ENCODE measurements at places on chromosomes 2 and 18.
A peak's percentile ranks its signal among the peaks of the same experiment; 100 is the strongest.

DNA sequence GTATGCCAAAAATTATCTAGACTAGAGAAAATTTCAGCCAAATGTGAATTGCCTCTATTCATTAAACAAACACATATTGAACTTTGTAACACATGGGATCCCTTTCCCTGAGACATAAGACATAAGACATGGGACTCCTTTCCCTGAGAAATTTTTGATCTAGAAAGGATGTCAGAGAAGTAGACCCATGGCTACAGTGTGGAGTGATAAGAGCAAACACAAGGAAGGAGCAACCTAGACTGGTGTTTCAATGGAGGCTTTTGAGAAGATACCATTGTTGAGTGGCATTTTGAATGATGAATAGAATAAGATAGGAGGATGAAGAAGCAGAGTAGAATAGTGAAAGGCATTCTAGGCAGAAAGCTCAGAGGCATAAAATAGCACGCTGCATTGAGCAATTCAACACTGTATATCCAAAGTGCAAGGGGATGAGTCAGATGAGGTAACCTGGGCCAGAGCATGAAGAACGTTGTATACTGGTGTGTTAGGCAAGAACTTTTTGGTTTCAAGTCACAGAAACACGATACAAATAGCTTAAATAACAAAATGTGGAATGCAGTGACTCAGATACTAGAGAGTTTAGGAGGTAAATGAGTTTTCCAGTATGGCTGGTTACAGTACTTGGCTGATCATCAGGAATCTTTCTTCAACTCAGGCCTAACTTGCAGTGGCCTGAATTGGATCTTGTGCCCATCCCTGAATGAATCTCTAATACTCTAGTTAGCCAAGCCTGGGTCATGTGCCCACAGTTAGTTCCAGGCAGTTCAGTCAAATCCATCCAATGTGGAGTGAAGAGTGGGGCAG, 129.8 kb upstream of the TANK start:
- no peak for DNase-seq

- DNase-seq, result no peak
Measured at GRCh38 chr2:75720525-75720924, 9.8 kb upstream of the GCFC2 start.

- DNase-seq, result no peak
Measured at GRCh38 chr18:12121175-12122042, 27.8 kb downstream of the ANKRD62 start.

GRCh38 chr2:68089961-68090360, 27.2 kb upstream of the C1D start:
- DNase-seq, result no peak

DNA sequence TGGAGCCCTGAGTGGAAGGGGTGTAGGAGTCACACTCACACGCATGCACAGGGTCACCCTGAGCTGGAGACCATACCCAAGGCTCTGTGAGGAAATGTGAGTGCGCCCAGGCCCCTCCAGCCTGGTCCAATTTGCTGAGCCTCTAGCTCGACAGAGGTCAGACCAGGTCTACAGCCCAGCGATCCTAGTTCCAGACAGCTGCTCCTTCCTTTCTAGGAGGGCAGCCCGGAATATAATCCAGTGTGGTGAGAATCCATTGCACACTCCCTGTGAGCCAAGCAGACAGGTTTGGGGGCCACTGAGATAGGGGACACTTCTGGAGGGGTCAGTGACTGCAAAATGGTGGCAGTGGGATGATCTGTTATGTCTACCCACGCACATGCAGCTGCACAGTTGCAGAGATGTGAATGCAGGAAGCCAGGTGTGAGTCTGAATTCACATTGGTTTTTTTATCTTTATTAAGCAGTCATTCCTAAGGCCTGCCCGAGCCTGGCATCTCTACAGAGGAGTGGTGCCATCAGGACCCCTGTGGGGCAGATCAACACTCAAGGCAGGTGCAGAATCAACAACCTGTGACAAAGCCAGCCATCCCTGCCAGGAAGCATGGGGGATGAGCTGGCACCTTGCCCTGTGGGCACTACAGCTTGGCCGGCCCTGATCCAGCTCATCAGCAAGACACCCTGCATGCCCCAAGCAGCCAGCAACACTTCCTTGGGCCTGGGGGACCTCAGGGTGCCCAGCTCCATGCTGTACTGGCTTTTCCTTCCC, at the start of gene GPR148:
Gene GPR148 (plus strand): TSS at position 522 of the 768 bp plus-strand sequence. CDS start 82 bp downstream, at position 604.
- DNase-seq, result no peak

DNA sequence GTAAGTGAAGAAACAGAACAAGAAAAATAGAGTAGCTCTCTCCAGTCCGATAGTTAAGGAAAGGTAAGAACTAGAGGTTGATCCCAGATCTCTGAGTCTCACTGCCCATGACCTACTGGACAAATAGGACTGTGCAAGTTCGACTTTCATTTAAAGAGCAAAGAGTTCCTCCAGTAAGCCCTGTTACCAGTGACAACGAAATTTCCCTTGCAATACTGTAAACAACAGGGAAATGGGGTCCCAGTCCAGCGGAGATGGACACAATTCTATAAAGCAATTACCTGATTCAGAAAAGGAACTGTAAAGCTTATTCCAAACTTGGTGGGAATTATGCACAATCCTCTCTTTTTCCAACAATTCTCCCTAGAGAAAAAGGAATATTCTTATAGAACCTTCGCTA, 65.9 kb downstream of the XDH start:
- DNase-seq, result no peak

GRCh38 chr2:8403876-8404275, 278.0 kb upstream of the ID2 start:
- no peak for DNase-seq

DNA sequence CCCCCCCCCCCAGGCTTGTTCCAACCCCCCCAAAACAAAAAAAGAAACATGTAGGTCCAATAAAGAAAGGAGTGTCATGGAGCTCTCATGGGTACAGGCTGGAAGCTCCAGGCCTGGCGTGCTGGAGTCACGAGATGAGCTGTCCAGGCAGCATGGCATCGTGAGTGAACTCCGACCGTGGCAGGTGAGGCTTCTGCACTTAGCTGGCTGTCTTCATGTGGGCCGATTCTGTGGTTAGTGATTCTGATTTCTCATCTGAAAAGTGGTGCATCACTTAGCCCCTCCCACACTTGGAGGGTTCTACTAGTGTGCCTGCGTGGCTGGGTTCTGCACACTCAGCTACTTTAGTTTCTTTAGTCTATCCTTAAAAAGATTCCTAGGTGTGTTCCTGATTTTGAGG, 126.4 kb upstream of the MGAT5 start:
- DNase-seq, result peak; percentile 78

- no peak for DNase-seq
Measured at GRCh38 chr2:157075924-157076323, 181.6 kb upstream of the GALNT5 start.

DNA sequence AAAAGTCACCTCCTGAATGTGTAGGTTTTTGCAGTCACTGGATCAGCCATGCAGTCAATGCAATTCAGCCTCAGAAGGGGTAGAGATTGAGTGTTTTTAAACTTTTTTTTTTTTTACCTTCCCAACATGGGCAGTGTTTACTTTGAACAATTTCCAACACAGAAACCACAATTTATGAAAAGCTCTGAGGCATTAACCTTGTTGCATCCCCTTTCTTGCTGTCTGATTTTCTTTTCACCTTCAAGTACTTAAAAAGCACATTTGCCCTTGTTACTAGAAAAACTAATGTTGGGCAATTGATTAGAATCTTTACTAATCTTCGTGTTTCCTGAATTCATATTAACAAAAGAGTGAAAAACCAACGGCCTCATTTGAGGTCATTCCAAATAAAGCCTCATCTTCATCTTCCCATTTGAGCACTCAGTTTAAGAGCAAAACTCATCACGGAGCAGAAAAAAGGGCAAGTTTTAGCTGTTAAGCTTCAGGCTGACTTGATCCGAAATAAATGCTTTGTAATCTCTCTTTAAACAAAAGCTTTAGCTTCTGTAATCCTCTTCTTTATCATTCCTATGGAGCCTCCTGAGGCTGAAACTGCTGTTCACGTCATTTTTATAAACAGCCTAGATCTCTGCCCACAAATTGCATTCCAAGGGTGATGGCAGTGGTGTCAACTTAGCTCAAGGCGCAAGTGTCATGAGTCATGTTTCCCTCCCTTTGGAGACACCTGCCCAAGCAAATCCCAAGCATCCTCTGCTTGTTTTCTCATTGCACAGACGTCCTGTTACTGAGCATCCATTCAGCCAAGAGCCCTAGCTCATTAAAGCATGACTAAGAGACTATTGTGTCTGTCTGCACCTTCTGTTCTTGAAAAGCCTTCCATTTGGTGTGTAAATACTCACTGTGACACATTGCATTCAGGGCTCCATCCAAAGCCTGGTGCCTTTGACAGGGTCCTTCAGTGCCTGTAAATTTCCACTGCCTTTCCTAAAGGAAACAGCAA, 107.7 kb downstream of the HNMT start:
- DNase-seq, result no peak

GRCh38 chr2:3665886-3666612, 8.0 kb downstream of the ALLC start:
- no peak for DNase-seq

- DNase-seq, result no peak
Measured at GRCh38 chr18:34978533-34978893, 62.7 kb upstream of the MAPRE2 start.

GRCh38 chr18:2948038-2948437, 64.9 kb downstream of the LPIN2 start:
- no peak for DNase-seq

DNA sequence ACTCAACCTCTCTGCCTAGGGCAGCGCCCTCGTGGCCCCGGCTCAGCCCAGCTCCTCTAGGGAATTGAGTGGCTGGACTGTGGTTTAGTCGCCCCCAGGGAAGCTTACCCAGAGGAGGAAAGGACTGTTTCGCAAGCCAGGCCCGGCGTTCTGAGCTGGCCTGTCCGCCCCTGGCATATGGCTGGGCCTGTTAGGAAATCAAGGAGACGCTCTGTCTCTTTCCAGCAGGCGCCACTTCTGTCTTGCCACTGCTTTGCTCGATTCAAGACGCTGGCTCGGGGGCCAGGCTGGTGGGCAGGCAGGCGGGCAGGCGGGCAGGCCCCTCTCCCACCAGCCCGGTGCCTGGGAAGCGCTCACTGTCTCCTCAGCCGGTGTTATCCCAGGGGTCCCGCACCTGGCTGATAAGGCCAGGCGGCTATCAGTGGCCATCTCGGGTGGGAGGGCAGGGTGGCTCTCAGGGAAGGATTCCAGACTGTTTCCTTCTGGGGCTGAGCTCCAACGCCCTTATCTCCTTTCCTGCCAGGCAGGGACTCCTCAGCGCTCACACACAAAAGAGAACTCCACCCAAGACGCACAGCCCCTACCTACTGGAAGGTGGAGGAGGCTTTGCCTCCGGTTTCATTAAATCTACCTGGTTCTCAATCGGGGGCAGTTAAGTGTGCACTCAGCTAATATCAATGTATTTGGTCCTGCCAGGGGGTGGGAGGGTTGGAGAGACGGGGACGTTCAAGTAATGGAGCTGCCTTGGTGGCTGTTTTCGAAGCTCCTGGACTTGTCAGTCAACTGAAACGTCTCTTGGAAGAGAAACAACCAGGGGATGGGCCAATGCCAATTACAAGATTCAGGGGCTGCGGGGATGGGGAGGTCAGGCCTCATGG, 109.1 kb downstream of the SMAD7 start:
- no peak for DNase-seq

DNA sequence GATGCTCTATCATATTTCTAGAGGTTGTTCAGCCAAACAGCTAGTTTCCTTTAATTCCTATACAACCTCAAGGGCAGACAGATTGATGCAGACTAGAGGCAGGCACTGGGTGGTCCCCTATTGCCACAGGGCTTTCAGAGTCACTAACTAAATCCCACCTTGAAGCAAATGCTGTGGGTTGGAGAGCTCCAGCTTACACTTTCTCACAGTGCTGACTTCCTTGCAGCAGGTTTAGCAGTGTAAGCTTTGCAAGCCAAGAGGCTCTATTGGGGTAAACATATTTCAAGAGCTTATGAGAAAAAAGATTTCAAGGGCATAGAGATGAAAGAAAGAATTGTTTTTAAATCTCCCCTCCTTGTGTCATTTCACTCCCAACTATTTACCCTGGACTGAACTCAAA, 366.5 kb upstream of the CRIM1 start:
- no peak for DNase-seq

- DNase-seq, result no peak
Measured at GRCh38 chr2:221588306-221588985, 16.3 kb upstream of the EPHA4 start.

GRCh38 chr2:191506515-191506914, 171.4 kb upstream of the NABP1 start:
- DNase-seq, result no peak

DNA sequence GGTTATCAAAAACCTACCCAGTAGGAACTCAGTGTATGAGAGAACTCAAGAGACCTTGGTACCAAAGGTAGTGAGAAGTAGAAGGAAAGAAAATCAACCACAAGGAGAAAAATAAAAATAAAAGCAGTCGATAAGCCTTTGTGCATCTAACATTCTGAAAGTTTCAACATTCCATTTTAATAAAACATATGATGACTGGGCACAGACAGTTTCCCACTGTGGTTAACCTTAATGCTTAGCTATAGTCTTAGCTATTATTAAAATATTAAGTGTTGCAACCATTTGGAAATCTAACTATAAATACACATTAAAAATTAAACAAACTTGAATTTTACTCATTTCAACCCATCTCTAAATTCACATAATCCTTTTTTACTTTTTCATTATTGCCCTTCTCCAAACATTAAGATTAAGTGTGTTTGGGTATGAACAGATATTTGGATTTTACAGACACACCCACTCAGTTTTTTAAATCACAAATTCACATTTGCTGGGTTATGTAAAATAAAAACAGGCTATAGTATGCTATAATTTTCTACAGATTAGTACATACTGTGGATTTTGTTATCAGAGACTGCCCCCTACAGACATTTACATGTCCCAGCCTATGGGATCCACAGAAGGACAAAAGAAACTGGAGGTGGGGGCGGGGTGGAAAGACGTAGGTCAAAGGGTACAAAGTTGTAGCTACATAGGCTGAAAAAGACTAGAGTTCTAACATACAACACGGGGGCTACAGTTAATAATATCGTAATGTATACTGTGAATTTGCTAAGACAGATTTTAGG, 32.8 kb downstream of the SRBD1 start:
- DNase-seq, result no peak

DNA sequence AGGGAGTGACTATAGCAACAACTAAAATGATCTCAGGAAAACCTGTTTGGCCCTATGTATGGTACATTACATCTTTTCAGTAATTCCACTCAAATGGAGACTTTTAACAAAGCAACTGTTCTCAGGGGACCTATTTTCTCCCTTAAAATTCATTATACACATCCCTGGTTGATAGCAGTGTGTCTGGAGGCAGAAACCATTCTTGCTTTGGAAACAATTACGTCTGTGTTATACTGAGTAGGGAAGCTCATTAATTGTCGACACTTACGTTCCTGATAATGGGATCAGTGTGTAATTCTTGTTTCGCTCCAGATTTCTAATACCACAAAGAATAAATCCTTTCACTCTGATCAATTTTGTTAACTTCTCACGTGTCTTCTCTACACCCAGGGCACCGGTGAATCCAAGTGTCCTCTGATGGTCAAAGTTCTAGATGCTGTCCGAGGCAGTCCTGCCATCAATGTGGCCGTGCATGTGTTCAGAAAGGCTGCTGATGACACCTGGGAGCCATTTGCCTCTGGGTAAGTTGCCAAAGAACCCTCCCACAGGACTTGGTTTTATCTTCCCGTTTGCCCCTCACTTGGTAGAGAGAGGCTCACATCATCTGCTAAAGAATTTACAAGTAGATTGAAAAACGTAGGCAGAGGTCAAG, 955 bp downstream of the TTR start:
- no peak for DNase-seq
